Left ventricle myocardium inferior (tissue), 1 donor: ENCODE measurements at places on chromosomes 2 and 18.

GRCh38 chr2:102181919-102182635, 4.7 kb upstream of the IL1RL2 start:
- DNase-seq = no peak

GRCh38 chr18:63297687-63298399, 21.7 kb downstream of the BCL2 start:
- DNase-seq = no peak

- DNase-seq = no peak
Observed at GRCh38 chr2:162840598-162841246, 2.2 kb upstream of the KCNH7 start.

DNA sequence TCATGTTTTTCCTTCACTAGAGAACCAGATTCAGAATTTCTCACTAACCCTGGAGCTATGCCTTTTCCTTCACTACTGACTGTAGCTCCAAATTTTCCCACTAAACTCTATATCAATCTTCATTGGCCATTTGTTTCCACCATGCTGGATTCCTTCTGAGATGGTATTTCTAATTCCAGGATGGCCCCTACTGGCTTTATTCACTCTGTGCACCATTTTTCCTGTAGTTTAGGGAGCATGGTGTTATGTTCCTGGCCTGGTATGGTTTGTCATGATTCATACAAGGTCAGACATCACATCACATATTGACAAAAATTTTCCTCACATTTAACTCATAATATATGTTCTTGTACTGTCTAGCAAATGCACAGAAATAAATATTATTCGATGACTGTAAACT, 229.2 kb upstream of the TFPI start:
- DNase-seq = no peak

DNA sequence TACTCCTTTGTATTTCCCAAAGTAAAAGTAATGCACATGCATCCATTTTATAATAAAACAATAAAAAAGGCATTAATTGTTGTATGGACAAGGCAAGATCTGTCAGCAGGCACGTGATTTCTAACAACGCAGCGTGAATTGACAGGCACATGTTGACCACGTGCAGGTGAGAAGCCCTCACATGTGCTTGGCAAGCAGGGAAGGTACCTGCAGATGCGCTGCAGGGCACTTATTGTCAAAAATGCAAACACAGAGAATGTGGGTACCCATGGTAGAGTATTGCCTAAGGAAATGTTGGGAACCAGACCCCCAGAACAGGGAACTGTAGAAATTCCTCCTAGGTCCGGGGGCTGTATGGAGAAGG, 515.0 kb upstream of the HS6ST1 start:
- no peak for DNase-seq

DNA sequence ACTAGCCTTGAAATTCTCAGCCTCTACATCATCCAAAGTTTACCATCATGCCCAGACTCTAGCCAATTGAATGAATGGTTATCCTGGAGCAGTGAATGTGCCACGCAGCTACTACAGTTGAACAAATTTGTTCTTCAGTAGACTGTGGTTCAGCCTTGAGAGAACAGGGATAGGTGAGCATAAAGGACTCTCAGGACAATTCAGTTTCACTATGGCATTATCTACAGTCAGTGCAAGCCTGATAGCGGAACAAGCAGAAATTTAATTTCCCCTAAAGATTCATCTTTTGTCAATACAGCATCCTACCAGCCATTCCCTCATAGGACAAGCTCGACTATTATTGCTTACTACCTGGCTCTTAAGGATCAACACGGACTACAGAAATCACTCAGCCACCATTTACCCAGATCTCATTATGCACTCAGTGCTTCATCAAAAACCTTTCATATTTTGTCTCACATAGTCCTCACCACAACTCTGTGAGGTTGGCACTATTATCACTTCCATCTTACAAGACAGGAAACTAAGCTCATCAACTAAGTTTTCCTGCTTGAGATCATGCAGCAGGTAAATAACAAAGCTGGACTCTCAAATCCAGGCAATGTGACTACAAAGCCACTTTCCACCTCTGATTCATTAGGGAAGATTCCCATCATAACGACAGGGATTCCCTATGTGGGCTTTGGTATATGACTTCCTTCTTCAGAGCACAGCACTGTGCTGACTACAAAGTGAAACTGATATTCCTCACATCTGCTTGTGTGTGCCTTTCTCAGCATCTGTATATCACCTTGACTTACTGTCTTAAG, 181.5 kb upstream of the ACVR2A start:
- no peak for DNase-seq

- DNase-seq = no peak
Observed at GRCh38 chr18:78641689-78642231, 337.9 kb upstream of the SALL3 start.

DNA sequence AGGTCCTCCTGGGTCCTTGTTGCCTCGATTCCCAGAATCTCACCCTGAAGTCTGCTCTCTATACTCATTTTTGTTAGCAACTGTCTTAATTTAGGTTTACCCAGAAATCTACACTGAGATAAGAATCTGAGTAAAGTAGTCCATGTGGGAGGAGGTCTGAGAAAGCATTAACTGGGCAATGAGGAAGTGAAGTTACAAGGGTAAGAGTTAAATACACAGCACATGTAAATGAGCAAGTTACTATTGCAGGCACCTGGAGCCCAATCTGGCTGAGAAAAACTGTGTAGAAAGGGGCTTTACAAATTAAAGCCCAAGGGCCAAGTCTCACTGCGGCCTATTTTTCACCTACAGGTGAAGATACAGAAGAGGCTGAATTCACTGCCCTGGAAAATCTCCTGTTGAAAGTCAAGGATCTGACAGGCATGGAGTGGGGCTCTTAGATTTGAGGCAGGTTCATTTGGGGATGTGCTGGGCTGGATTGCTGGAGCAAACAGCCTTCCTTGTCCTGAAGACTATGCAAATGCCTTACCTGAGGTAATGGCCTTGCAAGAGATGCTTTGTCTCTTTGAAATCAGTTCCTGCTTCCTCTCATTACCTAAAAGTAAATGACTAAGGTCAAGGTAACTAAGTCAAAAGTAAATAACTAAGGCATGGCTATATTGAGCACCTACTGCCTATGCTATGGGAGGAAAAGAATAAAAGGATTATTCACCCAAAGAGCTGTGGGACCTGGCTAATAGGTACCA, 84.4 kb upstream of the DYNAP start:
- DNase-seq = no peak

DNA sequence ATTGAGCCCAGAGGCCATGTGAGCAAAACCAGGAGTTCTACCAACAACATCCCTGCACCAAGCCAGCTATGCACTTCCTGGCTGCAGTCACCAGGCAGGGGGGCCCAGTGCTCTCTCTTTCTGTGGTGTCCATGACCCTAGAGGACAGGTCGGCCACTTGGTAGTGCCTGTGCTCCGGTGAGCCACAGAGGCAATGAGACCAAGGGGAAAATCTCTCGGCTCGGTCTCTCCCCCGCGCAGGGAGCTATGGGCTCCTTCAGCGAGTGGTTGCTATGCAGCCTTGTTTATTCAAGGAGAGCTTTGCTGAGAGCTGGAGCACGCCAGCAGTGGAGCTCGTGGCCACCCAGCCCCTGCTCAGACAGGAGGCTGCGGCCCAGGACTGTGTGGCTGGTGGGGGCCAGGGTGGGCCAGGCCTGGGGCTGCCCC, at the start of gene TOGARAM2:
Gene TOGARAM2, plus strand, starts transcription at position 283 of the 426 bp plus-strand sequence. CDS start 13,537 bp downstream, outside the sequence.
- DNase-seq = peak; percentile 31

GRCh38 chr2:174011796-174012195, 46.6 kb upstream of the SP3 start:
- no peak for DNase-seq

- no peak for DNase-seq
Observed at GRCh38 chr2:212284166-212284565, 254.4 kb downstream of the ERBB4 start.

- DNase-seq = no peak
Observed at GRCh38 chr18:70422391-70422965, 133.6 kb downstream of the SOCS6 start.

DNA sequence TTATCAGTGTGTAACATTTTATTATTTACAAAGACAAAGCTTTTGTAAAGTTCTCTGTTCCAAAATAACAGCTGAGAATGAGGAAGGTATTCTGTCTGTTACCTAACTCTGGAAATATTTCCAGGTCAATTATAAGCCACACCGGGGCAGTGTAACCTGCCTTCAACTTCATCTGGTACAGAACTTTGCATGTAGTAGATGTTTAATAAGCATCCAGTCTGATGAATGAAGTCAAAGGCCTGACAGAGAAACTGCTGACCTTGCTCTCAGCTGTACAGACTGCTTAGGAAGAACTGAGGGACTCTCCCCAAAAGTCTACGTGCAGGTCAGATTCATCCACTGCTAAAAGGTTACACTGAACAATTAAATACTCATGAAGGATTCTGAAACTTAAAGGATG, 43.3 kb downstream of the WDFY1 start:
- no peak for DNase-seq

GRCh38 chr2:20224716-20225293, at the start of gene SDC1:
Gene SDC1 (minus strand): TSS chr2:20225130. CDS start chr2:20224867, 263 bp downstream.
- no peak for DNase-seq

DNA sequence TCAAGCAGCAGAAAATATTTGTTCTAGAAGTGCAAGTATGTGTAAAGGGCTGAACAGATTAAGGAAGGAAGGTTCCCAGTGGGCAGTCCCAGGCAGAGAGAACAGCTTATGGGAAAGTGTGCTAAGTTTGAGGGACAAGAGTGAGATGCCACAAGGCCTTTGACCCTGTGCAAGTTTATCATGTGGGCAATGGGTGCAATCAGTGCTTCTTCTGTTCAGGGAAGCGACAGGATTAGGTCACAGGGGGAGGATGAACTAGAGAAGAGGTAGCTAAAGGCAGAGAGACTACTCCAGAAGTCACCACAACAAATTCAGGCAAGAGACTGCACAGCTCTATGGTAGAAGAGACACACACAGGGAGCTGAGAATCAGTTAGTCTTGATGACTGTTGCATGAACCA, 44.3 kb downstream of the LPIN2 start:
- no peak for DNase-seq

- DNase-seq = no peak
Observed at GRCh38 chr2:230895536-230896345, 29.3 kb downstream of the GPR55 start.
